ENCODE measurements at places on chromosomes 7 and 10.
A peak's percentile ranks its signal among the peaks of the same experiment; 100 is the strongest.

- DNase-seq = peak; percentile 60
Observed at GRCh38 chr10:130301021-130301892, 165.1 kb downstream of the GLRX3 start.

DNA sequence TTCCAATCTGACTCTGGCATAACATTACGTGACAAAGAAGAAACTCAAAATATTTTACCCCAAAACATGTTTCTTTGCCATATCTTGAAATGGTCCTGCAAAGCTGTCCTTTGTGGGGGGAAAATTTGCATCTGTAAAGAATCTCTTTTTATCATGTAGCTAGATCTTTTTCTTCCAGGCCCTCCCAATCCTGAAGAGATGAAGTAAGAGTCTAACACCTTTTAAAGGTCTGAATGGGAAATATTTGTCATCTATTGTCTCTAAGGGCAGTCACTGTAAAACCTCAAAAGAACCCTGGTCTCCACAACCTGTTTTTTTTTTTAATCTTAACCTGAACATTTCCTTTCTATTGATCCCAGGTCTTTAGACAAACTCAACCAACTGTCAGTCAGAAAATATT lies 8.6 kb downstream of the OR2AE1 start:
- no peak for DNase-seq

DNA sequence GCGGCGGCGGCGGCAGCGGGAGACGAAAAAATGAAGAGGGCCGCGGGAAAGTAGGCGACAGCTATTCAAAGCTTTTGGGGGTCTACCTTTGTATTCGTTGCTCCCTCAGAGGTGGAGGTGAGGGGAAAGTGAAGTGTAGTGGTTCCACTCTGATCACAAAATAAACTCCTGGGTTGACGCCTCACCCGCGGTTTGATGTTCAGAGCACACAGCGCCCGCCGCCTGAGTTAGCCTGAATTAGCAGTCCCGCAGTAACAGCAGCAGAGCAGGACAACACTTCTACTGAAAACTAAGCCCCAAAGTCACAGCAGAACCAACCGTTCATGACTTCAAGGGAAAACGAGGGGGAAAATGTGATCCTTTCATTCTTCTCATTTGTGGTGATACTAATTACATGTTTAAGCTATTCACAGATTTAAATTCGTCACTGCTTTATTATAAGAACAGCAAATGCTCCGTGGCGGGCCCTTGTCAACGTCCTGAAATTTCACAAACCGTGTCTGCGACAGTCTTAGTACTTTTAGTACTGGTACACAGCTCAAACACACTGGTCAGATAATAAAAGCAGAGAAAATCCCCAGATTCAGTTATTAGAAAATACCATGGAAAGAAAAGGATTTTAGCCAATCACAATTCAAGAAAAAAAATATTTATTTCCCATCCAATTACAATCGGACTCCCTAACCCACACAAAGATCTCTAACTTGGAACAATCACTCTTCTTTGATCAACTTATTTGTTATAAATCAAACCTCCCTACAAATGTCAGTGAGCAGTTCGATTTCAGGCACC lies 563 bp upstream of the JMJD1C start:
- DNase-seq = peak; percentile 12

DNA sequence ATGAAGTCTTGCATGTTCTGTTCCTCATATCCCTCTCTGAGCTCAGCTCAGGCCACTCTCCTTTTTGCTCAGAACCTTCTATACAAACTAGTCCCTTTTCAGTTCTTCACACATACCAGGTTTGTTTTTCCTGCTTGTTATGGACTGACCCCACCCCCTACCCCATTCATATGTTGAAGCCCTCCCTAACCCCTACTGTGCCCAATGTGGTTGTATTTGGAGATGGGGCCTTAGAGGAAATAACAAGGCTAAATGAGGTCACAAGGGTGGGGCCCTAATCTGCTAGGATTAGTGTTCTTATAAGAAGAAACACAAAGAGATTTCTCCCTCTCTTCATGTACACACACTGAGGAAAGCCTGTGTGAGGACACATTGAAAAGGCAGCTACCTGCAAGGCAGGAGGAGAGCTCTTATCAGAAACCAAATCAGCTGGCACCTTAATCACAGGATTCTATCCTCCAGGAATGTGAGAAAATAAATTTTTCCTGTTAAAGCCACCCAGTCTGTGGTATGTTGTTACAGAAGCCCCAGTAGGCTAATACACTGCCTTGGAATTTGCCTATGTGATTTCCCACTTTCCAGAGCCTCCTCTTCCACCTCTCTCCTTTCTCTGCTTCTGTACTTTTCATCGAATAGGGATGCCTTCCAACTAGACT lies 67.3 kb upstream of the DNAJB12 start:
- no peak for DNase-seq

DNA sequence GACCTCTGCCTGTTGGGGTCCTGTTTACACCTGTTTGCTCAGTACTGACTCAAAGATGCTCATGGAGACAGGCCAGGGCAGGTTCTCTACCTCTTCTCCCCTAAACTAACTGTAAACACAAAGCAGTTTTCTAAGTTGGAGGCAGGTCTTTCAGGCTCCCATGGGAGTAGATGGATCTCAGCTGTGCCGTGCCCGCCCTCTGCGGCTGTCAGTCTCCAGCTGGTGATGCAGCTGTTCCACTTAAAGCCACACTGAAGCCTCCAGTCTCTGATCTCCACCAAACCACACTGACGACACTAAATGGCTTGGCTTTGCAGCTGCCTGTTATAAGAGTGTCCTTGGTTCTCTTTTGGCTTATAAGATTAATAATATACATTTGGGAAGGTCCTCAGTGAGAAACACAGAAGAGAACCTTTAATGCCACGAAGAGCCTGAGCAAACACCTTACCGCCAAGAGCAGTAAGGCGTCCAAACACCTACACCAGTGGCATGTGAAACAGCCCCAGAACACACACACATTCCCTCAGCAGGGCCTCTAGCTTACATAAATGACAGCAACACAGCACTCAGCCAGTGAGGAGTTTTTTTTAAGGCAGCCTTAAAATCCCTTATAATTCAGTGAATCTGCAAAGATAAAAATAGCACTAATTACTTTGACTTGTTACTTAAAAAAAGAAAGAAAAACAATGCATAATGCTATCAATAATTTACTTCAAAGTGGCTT lies 60.4 kb upstream of the KCNIP2 start:
- DNase-seq = no peak

DNA sequence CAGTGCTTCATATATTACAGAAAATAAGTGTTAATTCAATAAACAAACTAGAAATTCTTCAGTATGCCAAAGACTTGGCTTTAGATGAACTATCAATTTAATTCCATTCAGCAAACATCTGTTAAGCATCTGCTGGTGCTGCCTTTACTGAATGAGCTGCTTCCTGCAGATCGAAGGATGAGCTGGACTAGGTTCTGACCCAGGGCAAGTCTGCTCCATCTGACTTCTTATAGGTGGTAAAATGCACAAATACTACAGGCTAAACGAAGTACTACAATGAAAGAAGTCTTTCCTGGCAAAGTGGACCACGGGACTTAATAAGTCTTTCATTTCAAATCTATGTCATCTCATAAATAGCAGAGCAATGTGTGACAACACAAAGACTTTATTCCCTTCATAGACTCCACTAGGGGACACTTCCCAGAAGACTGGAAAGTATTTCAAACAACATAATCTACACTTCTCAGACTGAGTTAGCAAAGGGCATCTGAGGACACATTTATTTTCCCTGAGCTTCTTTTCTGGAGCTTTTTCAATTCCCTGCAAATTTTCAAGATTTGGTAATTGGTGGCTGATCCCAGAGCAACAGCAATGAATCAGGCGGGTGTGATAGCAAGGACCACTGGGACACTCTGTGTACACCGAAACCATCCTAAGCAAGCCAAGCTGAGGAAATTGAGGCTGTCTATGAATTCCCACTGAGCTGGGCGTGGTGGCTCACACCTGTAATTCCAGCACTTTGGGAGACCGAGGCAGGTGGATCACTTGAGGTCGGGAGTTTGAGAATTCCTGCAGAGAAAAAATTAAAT lies 108.9 kb upstream of the FRMD4A start:
- no peak for DNase-seq

DNA sequence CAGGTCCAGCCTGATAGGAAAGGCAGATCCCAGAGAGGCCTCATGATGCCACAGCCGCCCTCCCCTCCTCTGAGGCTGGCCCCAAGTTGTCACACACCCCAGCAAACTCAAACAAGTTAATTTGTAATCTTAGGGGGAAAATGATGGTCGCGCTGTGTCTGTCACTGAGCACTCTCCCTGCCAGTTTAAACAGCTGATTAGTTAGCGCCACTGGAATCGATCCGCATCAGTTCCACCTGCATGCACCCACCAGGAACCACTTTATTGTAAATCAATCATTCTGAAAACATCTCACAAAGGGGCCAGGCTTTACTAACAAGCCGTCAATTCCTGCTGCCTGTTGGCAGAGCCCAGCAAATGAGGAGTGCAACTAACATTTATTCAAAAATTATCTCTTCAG lies 870.9 kb downstream of the KCNMA1 start:
- DNase-seq = no peak

- DNase-seq = no peak
Observed at GRCh38 chr10:104613406-104613805, 27.7 kb upstream of the SORCS3 start.

DNA sequence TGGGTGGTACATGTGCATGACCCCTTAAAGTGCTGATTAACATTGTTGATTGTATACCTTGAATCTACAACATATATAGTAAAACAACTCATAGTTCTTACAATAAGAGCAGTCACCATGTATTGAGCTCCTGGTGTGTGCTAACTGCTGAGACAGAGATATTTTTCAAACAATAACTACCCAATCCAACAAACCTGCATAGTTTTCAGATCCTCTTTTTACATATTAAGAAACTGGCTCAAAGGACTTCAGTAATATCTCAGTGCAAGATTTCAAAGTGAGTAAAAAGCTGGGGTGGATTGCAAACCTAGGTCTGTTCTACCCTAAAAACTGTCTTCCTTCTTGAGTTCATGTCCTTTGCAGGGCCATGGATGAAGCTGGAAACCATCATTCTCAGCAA lies 272.2 kb downstream of the SNX13 start:
- no peak for DNase-seq

DNA sequence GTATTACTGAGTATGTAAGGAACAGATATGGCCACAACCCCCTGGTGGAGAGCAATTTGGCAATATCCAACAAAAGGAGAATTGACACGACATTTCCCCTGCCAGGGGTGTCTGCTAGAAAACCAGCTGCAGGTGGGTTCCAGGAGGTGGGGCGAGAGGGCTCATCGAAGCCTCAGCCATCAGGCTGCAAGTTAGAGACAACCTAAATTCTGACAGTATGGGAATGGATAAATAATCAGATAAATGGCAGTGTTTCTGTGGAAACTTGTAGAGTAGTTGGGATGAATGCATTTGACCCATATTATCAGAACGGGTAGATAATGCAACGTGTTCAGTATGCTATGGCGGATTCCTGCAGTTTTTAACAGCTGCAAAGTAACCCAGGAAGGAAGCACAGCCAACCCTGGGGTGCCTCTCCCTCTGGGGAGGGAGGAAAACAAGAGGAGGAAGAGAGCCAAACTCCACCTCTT lies 3.5 kb downstream of the TMEM273 start:
- DNase-seq = no peak

GRCh38 chr7:36408589-36408988 lies 18.9 kb downstream of the ANLN start:
- no peak for DNase-seq
